ENCODE measurements at places on chromosomes 11 and 22.
A peak's percentile ranks its signal among the peaks of the same experiment; 100 is the strongest.

DNA sequence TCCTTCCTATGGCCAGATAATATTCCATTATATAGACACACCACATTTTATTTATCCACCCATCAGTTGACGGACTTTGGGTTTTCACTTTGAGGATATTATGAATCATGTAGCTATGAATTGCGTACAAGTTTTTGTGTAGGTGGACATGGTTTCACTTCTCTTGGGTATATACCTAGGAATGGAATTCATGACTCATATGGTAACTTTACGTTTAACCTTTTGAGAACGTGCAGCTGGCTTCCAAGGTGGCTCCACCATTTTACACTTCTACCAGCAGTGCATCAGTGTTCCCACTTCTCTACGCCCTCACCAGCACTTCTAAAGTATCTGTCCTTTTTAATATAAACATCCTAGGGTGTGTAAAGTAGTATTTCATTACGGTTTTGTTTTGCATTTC lies 112.0 kb downstream of the PLEKHA7 start:
- no peak for DNase-seq

GRCh38 chr11:30481330-30481729 lies 104.8 kb downstream of the MPPED2 start:
- no peak for DNase-seq

GRCh38 chr11:127875131-127875530 lies 712.2 kb downstream of the ETS1 start:
- no peak for DNase-seq

DNA sequence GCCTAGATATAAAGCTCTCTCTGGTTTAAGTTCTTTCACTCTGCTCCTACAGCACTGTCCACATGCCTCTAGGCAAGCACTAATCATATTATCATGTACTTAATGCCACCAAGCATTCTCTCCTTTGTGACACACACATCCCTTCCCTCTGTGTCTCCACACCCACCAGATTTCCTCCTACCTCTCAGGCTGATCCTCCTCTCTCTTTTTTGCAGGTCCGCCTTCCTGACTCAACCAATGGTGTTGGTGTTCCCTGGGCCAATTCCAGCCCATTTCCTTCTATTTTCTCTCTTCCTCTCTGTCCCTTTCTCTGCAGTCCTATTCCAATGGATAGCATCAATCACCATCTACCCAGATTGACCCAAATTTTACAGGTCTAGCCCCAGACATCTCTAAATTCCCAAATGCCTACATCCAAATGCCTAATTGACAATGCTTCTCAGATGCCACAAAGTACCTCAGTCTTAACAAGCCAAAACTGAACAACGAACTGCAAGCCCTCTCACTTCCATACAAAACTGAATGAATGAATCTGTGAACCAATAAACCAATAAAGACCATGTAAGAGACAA lies 504 bp upstream of the ZNF215 start:
- DNase-seq = no peak

DNA sequence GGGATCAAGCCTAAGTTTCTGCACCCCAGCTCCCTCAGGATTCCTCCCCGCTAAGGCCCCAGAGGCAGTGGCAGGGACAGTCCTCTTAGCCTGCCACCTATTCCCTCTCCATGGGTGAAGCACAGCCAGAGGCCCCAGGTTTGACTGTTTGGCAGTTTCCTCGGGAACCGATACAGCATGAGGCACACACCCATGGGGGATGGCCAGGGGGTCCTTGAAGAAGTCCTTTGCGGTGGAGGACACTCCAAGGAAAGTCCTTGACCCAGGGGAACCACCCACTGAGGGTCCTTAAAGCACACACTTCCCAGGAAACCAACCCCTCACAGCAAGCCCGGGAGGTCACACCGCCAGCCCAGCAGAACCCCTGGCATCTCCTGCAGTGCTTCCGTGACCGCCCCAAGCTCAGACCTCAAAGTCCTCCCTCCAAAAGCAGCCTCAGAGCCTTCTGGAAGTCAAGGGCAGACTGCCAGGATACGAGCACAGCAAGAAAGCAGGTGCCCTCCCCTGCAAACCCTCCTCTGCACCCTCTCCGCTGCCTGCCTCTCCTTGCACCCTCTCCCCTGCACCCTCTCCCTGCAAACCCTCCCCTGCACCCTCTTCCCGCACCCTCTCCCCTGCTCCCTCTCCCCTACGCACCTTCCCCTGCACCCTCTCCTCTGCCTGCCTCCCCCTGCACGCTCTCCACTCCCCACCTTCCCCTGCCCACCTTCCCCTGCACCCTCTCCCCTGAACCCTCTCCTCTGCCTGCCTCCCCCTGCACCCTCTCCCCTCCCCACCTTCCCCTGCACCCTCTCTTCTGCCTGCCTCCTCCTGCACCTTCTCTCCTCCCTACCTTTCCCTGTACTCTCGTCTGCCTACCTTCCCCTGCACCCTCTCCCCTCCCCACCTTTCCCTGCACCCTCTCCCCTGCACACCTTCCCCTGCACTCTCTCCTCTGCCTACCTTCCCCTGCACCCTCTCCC lies 1.4 kb downstream of the SIGIRR start:
- no peak for DNase-seq

DNA sequence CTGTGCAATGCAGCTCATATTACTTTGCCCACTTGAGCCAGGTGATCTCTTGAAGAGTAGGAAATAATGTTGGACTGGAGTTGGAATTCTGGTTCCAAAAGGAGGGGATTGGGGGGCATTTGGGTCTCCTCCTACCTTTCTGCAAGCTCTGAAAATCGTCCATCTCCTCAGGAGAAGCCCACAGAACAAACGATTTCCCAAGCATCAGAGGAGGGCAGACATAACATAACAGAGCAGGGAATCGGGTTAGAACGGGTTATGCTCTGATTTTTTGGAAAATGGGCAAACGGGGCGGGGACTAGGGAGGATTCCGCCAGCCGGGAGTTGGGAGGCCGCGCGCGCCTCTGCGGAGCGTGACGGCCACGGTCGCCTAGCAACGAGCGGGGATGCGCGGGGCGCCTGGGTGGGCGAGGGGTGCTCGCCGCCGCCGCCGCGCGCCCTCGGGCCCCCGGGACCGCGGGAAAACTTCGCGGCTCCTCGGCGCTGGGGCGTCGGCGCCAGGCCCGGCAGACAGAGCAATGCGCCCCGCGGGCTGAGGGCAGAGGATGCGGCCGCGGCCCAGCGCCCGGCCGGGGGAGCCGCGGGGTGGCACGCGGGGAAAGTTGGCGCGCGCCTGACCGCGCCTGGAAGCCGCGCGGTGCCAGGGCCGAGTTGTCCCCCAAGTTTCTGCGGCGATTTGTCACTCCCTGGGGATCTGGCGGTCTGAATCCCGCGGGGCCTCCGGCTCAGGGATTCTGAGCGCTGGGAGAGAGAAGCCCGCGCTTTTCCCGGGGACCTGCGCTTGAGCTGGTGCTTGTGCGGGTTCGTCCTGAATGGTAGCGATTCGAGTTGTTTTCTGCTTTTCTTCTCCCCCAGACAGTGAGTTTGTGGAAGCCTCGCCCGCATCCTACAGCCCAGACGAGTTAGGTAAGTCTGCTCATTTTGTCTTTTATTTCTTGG lies 27.8 kb upstream of the AMOTL1 start:
- no peak for DNase-seq

- no peak for DNase-seq
Observed at GRCh38 chr22:40070701-40071100, 75.9 kb downstream of the FAM83F start.

DNA sequence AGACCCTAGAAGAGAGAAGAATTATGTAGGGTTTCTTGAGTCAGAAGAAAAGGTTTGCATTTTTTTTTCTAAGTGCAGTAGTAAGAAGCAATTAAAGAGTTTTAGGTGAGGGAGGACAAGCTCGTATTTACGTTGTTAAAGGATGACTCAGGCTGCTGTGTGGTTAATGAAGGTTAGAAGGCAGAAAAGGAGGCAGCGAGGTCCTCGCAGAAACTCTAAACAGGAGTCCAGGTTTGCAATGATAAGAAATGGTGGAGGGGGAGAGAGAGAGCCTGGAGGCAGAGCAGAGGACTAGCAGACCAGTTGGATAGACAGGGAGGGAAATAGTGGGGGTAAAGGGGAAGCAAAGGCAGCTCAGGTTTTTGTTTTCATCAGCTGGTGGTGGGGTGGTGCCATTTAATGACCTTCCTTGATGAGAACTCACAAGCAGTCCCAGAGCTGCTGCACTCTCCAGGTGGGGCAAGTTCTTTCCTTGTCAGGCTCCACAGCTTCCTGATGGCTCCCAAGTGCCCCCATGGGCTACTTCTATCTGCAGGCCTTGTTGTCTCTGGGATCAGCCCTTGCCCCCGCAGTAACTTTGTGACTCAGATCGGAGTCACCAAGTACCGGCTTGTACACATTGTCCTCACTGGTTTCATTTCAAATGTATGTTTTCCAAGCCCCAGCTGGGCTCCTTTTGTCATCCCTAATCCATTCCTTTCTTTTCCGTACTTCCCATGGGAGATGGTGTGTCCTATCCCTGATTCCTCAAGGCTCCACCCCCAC lies 8.3 kb upstream of the INSC start:
- DNase-seq = no peak

DNA sequence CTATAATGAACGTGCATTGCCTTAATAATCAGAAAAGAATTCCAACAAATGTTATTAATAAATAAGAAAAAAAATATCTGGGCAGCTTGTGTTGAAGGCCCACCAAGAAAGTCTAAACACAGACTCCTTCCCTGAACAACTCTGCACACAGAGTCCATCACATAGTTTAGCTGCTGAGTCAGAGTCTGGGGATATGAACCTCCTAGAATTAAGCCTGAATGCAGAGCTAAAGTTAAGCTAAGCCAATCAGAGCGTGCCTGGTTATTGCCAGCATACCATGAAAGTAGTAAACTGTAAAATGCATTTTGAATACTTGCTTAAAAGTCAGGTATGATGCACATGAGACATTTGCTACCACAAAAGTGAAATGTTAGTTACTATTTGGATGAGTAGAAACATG lies 25.6 kb upstream of the TENM4 start:
- DNase-seq = no peak

DNA sequence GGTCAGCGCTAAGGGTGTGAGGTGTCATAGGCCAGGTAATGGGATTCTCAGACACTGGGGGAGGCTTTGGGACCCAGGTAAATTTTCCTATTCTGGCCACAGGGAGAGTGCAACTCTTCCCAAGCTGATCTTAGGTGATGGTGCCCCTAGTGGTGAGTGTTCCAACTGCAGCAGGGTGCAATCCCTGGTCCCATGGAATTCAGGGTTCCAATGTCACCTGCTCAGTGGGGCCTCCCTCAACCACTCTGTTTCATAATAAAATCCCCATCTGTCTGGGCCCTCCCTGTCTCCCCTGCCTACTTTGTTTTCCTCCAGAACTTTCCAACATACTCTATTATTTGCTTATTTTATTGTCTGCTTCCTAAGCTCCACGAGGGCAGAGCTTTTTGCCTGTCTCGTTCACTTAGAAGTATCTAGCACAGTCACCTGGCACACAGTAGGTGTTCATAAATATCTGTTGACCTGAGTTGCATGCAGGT lies 2.9 kb upstream of the SGSM1 start:
- peak; percentile 74 for DNase-seq

All from stimulated activated CD4-positive, alpha-beta T cell treated with anti-CD3 and anti-CD28 coated beads, Interleukin-12 subunit alpha, Interleukin-12 subunit beta, amount 100 ng/mL, for 48 hours (primary cell).